ENCODE measurements at places on chromosomes 7 and 10.

DNA sequence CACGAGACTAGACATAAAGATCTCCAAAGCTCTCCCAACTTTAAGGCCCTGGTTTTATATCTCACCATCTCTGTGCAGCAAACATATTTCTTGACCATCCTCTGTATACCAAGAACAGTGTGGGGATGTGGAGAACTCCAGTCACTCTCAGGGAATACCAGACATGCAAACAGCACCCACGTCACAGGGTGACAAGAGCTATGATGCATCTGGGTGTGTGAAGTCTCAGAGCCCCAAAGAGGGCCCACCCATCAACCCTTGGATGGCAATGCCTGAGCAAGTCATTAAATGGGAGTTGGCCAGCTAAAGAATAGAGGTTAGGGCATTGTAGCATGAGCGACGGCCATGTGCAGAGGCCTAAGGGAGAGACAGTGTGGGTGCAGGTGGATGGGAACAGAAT lies 373.5 kb upstream of the BMPER start:
- no peak overlapping the region for H3K4me3 ChIP-seq
- no peak for DNase-seq
- no peak overlapping the region for H3K27ac ChIP-seq
- no peaks in the 10 kb centered on the region for H3K27me3 ChIP-seq
- H3K4me1 ChIP-seq, result no peaks in the 10 kb centered on the region
- H3K36me3 ChIP-seq, result no peaks in the 10 kb centered on the region

DNA sequence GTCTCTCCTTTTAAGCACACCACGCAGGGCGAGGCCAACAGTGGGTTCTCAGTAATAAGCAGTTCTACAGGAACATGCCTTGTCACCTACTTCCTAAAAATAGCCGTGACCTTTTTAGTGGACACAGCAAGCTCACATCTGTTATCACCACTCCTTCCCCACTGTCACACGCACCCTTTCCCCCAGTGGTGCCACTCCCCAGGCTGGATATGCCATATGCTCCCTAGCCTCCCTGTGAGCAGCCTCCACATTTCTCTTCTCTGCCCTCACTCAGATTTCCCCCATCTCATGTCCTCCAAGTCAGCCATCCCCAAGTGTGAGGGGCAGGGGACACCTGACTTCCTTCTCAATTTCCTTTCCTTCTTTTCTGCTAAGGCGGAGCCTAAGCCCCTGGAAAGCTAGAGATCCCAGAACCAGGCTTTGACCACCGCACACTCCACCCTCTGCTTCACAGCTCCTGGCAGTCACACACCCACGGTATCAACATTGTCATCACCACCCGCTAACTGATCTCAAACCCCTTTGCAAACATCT lies 3.7 kb downstream of the ANXA11 start:
- no peak for DNase-seq
- peaks cover 71% of the 10 kb centered on the region for H3K4me1 ChIP-seq
- peak overlapping the region; percentile 100 for H3K27ac ChIP-seq

DNA sequence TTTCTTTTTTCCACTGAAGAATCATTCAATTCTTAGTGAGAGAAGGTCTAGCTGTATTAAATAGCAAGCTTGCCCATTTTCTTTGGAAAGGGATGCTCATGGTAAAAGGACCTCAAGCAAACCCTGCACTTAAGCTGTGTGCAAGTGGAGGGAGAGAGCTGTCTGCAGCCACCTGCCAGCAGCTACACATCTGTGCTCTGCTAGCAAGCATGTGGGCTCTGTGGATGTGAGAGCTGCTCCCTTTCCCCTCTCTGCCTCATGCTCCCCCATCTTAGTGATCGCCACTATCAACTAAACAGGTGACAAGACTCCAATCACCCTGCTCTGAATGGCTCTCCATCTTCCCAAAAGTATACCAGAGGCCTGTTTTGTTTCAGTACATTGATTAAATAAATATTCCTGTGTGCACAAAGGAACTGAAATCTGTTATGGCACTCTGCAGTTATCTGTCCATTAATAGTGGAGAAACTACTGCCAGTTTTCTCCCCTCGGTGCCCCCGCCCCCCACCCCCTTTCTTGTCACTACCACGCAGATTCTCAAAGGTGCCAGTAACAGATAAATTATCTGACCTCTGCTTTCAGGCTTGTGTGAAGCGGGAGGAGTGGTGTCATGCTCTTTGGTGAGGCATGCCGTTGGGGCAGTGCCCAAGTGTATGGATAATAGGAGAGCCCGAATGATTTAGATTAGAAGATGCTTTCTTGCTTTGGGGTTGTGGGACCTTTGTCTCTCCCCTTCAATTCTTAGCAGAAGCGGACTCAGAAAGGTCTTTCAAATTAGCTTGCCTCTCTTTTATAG lies 26.4 kb downstream of the AUTS2 start:
- no peak overlapping the region for H3K27ac ChIP-seq
- no peaks in the 10 kb centered on the region for H3K27me3 ChIP-seq

GRCh38 chr10:89055159-89055558 lies 64.6 kb downstream of the FAS start:
- no peaks in the 10 kb centered on the region for H3K4me1 ChIP-seq
- H3K27ac ChIP-seq, result no peak overlapping the region
- no peak for DNase-seq
- no peak overlapping the region for H3K4me3 ChIP-seq
- H3K36me3 ChIP-seq, result no peaks in the 10 kb centered on the region

DNA sequence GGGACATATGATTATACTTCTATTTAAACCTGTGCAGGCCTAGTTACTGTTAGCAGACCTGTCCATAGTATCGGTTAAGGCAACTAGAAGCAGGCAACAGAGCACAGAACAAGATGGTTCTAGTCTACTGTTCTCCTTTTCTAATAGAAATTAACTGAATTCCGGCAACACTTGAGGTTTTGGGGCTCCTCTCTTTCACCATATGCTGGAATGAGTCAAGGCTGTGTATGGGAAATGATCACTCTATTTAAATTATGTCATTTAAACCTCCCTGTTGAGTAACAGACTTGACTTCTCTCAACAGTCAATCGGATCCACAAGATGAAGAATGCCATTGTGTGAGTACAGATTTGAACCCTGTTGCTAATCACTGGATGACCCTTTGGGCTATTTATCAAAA lies 6.2 kb upstream of the OTUD1 start:
- H3K36me3 ChIP-seq, result no peaks in the 10 kb centered on the region
- DNase-seq, result no peak
- H3K27ac ChIP-seq, result no peak overlapping the region

DNA sequence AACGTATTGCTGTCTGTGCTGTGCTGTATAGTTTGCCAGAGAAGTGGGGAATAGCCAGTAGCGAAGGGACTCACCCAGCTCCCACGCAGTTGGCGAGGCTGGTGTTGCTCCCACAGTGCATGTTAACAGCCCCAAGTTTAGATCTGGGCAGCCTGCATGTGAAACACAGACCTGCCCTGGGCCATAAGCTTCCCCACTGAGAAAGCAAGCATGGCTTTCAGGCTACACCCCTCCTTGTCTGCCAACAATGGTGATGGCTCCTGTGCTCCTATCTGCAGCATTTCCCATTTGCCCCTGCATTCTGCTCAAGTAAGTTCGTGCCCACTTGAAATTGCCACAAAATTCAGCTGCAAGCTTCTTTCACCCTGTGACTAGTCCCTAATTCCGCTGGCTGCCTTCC lies 57.5 kb downstream of the IPMK start:
- H3K4me3 ChIP-seq, result no peak overlapping the region
- no peak for DNase-seq
- H3K36me3 ChIP-seq, result no peaks in the 10 kb centered on the region
- no peaks in the 10 kb centered on the region for H3K27me3 ChIP-seq
- H3K27ac ChIP-seq, result no peak overlapping the region
- H3K4me1 ChIP-seq, result no peaks in the 10 kb centered on the region

DNA sequence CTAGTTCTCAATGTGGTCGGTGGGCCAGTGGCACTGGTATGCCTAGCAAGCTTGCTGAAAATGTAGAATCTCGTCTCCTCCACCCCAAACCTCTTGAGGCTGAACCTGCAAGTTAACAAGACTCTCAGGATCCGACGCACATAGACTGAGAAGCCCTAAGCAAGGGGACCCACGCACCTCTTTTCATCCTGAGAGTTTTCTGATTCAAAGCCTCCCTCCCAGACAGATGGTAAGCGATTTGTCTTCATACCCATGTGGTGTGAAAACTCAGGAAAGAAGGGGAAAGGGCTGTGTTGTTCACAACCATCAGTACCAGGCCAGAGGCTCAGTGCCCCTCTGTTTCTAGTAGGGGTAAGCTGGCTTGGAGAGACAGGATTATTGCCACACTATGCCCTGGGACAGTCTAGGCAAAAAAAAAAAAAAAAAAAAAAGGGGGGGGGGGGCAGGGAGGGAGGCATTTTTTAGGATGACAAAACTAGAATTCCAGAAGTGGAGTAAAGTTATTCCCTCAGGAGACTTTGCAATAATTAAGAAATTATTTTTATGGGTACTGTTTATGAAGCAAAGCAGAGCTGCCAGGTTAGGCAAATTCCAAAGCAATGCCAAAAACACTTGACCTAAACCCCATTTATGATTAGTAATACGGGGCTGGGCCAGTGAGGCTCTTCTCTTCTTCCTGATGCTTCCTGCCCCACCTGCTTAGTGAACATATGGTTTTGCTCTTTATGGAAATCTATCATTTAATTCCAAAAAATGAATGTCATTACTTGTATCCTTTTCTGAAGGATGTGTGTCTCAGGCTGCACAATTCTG lies 117.6 kb upstream of the PDLIM1 start:
- H3K4me3 ChIP-seq, result no peak overlapping the region
- DNase-seq, result no peak
- peak overlapping the region; percentile 73 for H3K27ac ChIP-seq

DNA sequence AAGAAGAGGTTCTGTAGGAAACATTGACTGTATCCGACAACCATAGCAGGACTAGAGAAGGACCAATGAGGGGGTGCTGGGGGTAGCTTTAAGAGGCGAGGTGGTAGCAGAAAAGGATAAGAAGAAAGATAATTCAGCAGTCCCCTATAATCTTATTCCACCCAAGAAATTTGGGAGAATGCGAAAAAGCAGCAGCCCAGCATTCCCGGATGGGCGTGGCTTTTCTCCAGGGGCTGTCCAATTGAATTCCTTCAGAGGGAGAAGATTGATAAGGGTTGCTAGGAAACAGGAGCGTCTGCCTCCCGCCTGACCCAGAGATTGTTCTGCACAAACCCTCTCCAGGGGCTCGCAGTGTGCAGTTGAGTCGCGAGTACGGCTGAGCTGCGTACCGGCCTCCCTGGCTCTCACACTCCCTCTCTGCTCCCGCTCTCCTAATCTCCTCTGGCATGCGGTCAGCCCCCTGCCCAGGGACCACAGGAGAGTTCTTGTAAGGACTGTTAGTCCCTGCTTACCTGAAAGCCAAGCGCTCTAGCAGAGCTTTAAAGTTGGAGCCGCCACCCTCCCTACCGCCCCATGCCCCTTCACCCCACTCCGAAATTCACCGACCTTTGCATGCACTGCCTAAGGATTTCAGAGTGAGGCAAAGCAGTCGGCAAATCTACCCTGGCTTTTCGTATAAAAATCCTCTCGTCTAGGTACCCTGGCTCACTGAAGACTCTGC lies at the start of gene GRM3:
Gene GRM3 (plus strand): TSS at position 349 of the 721 bp plus-strand sequence. CDS start 121,237 bp downstream, outside the sequence.
- DNase-seq, result no peak
- no peak within 1 kb of the TSS for H3K4me3 ChIP-seq
- H3K4me1 ChIP-seq, result no peaks in the 10 kb centered on the region
- no peaks in the 10 kb centered on the region for H3K27me3 ChIP-seq
- H3K36me3 ChIP-seq, result no peaks in the 10 kb centered on the region
